ENCODE measurements at places on chromosomes 11 and 22. TPM values are rescaled to one million over a fixed set of nuclear protein-coding genes. Genes with fewer than 3 reads are reported as not detected.

Gene TLCD5
- total RNA-seq = 17.0 TPM

Gene RIMBP3C
- total RNA-seq = 0.49 TPM

Gene EMID1
- 37.9 TPM for total RNA-seq

Gene OR51B5
- 0.74 TPM for total RNA-seq

Gene NCF4
- 0.74 TPM for total RNA-seq

Gene BANF1
- 14.5 TPM for total RNA-seq

Gene RDX
- total RNA-seq = 67.1 TPM

All from temporal lobe (tissue), 4 donors.